ENCODE measurements at places on chromosomes 4 and X.

GRCh38 chrX:51894697-51895336 lies 1.4 kb downstream of the MAGED1 start:
- H3K36me3 ChIP-seq, result no peaks in the 10 kb centered on the region
- H3K4me3 ChIP-seq, result peak overlapping the region; percentile 68
- H3K27ac ChIP-seq, result no peak overlapping the region

- no peak for DNase-seq
- no peak overlapping the region for H3K27ac ChIP-seq
- H3K4me1 ChIP-seq, result 0 out of 2 replicates have a peak, but pooled peaks cover 4% of the 10 kb centered on the region
- peaks cover 26% of the 10 kb centered on the region for H3K36me3 ChIP-seq
- H3K27me3 ChIP-seq, result no peaks in the 10 kb centered on the region
Observed at GRCh38 chr4:138935-139334, 14.6 kb downstream of the ZNF718 start.

DNA sequence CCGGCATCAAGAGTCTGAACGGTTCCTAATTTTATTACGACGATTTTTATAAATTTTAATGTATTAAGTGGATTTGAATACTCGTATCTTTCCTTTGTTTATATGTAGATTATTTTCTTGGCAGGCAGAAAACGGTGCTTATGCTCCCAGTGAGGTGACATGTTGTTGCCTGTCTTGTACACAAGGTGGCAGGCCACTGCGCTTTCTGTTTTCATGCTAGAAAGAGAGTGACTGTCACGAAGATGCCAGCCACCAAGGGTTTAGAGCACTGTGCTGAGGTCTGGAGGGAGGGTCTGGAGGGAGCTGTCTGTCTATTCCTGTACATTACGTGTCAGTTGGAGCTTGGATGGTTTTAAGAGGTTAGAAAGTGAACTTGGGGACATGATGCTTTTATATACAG lies 87.7 kb downstream of the SHROOM2 start:
- no peaks in the 10 kb centered on the region for H3K4me1 ChIP-seq
- H3K36me3 ChIP-seq, result no peaks in the 10 kb centered on the region
- no peak overlapping the region for H3K4me3 ChIP-seq
- H3K27ac ChIP-seq, result no peak overlapping the region

GRCh38 chr4:25703731-25704388 lies 48.2 kb downstream of the SLC34A2 start:
- H3K27ac ChIP-seq, result no peak overlapping the region
- H3K36me3 ChIP-seq, result no peaks in the 10 kb centered on the region
- H3K4me3 ChIP-seq, result no peak overlapping the region
- H3K27me3 ChIP-seq, result no peaks in the 10 kb centered on the region

GRCh38 chr4:40419231-40419912 lies 84.2 kb downstream of the CHRNA9 start:
- H3K4me1 ChIP-seq, result no peaks in the 10 kb centered on the region
- H3K27me3 ChIP-seq, result no peaks in the 10 kb centered on the region
- H3K4me3 ChIP-seq, result no peak overlapping the region
- peaks cover 14% of the 10 kb centered on the region for H3K36me3 ChIP-seq
- H3K27ac ChIP-seq, result no peak overlapping the region

Measured in GM23338 (cell line).